NCI-H1436 treated with DMSO at 0.1 percent for 48 hours (cell line): ENCODE measurements at places on chromosomes 5 and 9.

GRCh38 chr9:131296460-131296859, 6.9 kb downstream of the PLPP7 start:
- DNase-seq = no peak

DNA sequence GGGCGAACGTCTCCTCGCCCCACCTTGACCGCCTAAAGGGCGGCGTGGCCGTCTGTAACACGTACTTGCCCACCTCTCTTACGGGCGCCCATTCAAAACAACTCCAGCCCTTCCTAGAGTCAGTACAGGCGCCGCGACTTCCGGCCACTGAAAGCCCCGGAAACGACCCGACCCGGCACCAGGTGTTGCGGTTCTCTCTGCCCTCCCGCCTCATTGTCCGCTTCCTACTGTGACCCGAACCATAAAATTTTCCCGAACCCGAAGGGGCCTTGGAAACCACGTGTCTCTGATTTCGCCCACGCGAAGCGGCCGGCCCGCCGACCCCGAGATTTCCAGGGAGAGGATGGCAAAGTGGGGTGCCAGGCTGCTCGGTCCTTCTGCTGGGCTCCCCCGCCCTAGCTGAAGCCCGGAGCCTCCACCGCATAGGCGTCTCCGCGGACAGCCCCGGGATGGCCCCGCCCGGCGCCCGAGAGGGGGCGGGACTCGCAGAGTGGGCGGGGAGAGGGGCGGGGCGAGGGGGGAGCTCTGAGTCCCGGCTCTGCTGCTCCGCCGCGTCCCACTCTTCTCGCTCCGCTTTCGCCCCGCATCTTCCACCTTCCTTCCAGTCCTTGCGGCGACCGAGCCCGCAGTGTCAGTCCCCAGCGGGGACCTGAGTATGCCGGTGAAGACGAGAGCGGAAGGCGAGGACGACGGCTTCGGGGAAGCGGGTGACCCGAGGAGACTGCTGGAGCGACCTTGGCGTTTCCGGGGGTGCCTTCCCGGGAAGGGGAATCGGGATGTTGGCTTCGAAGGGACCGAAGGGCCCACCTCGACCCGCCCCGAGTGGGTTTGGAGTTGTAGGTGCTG, 684 bp upstream of the PTGES2 start:
- peak; percentile 32 for DNase-seq

- no peak for DNase-seq
Observed at GRCh38 chr9:79632705-79633104, 60.9 kb downstream of the TLE4 start.

DNA sequence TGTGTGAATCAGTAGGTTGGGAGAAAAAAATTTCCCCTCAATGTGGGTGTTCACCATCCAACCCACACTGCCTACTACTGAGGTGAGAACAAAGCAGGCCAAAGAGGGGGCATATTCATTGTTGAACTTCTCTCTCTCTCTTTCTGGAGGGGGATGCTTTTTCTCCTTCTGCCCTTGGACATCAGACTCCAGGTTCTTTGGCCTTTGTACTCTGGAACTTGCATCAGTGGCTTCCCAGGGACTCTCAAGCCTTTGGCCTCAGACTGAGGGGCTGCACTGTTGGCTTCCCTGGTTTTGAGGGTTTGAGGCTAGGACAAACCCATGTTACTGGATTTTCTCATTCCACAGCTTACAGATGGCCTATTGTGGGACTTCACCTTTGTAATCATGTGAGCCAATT, 417.2 kb downstream of the ELAVL2 start:
- no peak for DNase-seq

GRCh38 chr5:139551191-139551889, 9.8 kb upstream of the UBE2D2 start:
- DNase-seq = no peak

GRCh38 chr9:16530669-16531642, 339.5 kb downstream of the BNC2 start:
- DNase-seq = peak; percentile 22

- no peak for DNase-seq
Observed at GRCh38 chr5:105088961-105089360, 1526.4 kb upstream of the NUDT12 start.

- DNase-seq = no peak
Observed at GRCh38 chr5:24606971-24607370, 37.8 kb downstream of the CDH10 start.

DNA sequence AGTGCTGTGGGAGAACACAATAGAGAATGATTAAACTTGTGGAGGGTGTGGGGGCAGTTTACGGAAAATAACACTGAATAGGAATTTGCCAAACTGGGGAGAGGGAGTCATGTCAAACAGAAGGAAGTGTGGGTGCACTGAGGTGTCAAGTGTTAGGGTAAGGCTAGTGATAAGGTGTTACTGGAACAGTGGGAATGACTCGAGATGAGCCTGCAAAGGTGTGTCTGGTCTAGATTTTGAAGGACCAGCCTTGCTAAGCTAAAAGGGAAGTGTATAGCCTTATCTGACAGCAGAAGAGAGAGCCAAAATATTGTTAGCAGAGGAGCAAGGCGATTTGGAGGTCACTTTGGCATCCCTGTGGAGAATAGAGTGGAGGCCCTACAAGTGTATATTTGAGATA, 4.2 kb downstream of the CNOT6 start:
- no peak for DNase-seq

- DNase-seq = no peak
Observed at GRCh38 chr9:18238254-18238653, 235.7 kb upstream of the ADAMTSL1 start.

DNA sequence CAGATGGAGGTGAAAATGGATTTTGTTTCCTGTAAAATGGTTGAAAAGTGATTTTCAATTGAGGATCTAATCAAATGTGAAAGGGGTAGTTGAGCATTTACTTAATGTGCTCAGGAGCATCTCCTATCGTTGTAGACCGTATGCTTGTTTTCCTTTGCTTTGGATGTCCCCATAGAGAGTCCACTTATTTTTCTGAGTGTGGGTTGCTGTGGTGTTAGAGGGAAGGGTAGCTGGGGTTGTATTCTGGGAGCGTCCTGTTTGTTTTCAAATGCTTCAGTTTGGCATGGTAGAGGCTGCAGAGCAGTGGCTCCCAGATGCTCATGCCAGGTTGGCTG, 154.1 kb downstream of the MAT2B start:
- no peak for DNase-seq

DNA sequence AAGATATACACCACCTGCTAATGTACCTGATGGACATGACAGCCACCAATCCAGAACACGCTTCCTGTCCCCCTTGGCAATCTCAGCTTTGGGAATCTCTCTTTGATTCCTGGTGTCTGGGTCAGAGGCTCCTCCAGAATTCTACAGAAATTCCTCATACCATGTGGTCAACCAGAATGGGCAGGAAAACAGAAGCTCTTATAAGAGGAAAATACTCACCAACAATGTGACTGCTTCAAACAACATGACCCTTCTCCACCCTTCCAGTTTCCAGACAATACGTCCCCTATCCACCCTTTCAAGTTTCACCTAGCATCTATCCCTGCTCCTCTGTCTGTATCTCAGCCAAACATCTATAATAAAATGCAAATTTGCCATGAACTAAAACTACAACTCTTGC, 247.2 kb downstream of the DENND1A start:
- DNase-seq = no peak

GRCh38 chr5:171158581-171158980, 150.5 kb upstream of the TLX3 start:
- DNase-seq = no peak

GRCh38 chr9:92188969-92189781, 74.0 kb upstream of the SPTLC1 start:
- no peak for DNase-seq

- DNase-seq = no peak
Observed at GRCh38 chr5:99614888-99615287, 686.1 kb upstream of the CHD1 start.

- peak; percentile 72 for DNase-seq
Observed at GRCh38 chr5:96785326-96786109, 22.2 kb downstream of the ERAP1 start.

- no peak for DNase-seq
Observed at GRCh38 chr9:93210324-93210973, 26.5 kb downstream of the WNK2 start.

- DNase-seq = no peak
Observed at GRCh38 chr5:72138943-72139521, 31.8 kb downstream of the MAP1B start.

DNA sequence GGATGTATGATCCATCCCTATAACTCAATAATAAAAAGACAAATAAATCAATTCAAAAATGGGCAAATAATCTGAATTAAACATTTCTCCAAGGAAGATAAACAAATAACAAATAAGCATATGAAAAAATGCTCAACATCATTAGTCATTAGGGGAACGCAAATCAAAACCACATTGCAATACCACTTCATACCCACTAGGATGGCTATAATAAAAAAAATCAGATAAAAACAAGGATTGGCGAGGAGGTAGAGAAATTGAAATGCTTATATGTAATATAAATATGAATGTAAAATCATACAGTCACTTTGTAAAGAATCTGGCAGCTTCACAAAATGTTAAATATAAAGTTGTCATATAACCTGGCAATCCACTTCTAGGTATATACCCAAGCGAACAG, 52.3 kb upstream of the TBCA start:
- no peak for DNase-seq

- no peak for DNase-seq
Observed at GRCh38 chr5:34045996-34046395, 3.0 kb upstream of the C1QTNF3 start.

- DNase-seq = no peak
Observed at GRCh38 chr5:140342896-140343295, 3.5 kb downstream of the HBEGF start.

DNA sequence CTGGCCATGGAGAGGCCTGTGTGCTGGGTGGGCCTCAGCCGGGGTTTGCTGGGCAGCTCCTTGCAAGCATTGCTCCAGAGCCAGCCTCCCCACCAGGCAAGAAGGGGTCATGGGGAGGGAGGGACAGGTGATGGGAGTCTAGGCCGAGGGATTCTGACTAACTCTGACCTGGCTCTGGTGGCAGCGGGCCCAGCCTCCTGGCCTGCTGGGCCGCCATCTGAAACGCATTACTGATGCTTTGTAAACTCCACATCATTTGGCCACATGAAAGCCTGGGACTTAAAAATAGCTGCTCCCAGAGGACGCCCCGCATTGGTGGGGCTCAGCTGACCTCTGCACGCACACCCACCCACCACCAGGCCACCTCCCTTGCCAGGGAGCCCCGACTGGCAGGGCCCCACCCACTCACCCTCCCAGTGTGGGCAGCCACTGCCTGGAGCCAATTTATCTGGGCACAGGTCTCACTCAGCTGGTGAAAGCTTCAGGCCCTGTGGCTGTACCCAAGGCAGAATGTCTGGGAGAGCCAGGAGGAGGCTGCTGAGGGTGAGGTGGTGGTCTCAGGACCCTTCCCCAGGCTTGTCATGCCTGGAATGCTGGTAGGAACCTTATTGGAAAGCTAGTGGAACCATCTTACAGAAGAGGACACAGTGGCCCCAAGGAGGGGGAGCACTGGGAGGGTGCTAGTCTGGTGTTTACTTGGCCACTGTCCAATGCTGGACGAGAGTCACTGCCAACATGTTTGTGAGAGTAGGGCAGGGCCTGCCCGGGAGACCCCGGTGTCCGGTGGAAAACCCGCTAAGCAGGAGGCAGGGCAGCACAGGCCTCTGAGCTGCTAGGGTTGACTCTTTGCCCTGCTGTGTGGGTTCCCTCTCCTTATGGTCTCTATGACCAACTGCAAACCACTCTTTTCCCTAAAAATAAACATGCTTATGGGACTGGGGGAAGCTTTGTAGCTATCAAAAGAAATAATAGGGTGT, 10.8 kb downstream of the TCF7 start:
- DNase-seq = no peak

GRCh38 chr9:79390077-79390698, 181.6 kb upstream of the TLE4 start:
- DNase-seq = no peak

DNA sequence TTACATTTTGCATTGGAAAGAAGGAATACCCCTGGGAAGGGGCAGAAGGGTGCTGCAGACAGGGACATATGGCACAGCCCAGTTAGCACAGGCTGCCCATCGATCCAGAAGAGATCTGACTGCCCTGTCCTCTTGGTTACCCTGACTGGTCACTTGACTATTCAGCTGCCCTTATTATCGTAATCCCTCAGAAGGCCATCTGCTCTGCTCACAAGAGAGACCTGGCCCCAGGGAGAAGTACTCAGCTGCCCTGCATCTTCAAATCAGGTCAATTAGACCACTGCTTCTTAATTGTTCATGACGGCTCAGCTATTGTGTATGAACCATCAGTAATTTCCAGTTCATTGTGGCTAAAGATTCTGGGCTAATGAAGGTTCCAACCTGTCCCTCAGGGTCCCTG, 345.0 kb downstream of the TLE1 start:
- DNase-seq = no peak

DNA sequence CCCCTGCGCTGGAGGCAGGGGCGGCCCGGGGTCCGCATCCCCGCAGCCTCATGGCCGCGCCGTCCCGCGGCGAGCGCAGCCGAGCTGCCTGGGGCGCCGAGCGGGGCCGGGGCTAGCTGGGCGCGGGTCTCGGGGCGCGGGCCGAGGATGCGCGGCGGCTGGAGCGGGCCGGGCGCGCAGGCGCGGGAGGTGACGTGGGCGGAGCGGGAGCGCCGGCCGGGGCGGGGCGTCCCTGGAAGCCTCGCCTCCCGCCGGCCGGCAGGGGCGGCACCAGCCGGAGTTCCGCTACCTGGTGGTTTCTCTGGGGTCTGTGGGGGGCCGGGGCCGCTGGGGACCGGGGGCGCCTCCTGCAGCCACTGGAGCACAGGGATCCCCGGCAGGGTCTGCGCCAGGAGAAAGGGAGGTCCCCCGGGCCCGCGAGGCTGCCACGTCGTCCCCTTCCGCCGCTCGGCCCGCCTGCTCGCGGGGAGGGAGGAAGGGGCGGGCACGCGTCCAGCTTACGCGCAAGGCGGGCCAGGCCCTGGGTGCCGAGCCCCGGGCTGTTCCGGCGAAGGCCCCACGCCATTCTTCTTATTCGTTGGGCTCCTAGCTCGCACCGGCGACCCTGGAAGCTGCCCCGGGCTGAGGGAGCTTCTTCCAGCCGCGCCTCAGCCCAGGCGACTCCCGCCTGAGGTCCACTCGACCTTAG, at the start of gene LPCAT1:
TSS of gene LPCAT1 (minus strand) at position 168 of the 688 bp plus-strand sequence. CDS start at position 52, 116 bp downstream.
- no peak for DNase-seq

DNA sequence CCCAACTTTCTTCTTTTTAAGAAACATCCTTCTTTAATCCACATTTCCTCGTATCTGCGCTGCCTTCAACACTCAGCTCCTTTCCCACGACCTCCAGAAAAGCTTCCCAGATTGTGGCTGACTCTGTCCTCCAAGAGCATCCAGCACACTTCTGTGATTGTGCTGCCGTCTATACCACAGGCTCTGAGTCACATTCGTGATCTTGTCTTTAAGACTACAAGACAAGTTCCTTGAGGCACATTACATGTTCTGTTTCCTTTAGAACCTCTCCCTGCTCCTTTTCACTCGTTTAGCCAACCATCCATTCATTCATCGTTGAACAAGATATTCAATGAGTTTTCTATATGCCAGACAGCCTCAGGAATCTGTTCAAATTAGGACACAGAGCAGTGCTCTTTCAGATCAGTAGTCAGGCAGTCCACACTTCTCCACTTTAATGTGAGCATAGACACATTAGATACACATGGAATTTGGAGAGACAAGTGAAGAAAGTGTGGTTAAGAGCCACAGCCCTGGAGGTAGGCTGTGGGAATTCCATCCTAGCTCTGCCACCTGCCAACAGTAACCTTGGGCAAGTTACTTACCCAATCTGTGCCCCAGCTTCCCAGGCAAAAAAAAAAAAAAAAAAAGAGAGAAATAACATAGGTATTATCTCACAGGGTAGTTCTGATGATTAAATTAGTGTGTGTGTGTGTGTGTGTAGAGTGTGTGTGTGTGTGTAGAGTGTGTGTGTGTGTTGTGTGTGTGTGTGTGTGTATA, 18.9 kb downstream of the WHRN start:
- DNase-seq = no peak

- no peak for DNase-seq
Observed at GRCh38 chr9:124292696-124293593, 35.2 kb downstream of the NEK6 start.
